Hepatocyte (in vitro differentiated cells): ENCODE measurements at places on chromosomes 6 and 20. TPM values are rescaled to one million over a fixed set of nuclear protein-coding genes. Genes with fewer than 3 reads are reported as not detected.

HLA-DQB1 gene
- total RNA-seq = 12.0 and 12.2 TPM in 2 replicates

GPR6 gene
- not detected in 2 replicates for total RNA-seq

SLC44A4 gene
- total RNA-seq = 76.2 and 92.0 TPM in 2 replicates

ADGRF4 gene
- total RNA-seq = 7.5 and 9.2 TPM in 2 replicates

SNAP25 gene
- 3.6 and 3.7 TPM in 2 replicates for total RNA-seq

ZNFX1 gene
- 13.0 and 13.9 TPM in 2 replicates for total RNA-seq

DCDC2 gene
- total RNA-seq = 4.7 and 5.0 TPM in 2 replicates

LINC00237 gene
- not detected in 2 replicates for total RNA-seq

DOK5 gene
- total RNA-seq = 4.9 and 7.0 TPM in 2 replicates

DNA sequence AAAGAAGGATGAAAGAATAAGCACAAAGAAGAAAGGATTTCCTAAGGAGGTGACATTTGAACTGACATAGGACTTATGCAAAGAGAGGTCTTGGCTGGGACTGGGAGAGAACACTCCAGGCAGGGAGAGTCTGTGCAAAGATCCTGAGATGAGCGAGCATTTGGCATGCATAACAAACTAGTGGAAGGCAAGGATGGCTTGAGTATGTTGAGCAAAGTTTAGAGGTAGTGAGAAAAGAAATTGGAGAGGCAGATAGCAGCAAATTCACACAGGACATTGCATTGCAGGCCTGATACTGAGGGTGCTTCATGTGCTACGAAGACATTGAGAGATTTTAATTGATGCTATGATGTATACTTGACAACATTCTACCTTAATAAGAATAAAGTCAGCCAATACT, 237.8 kb downstream of the ZNF217 start:
- no peak for DNase-seq

- peak; percentile 71 for DNase-seq
Measured at GRCh38 chr6:28488916-28489365, 26.7 kb downstream of the GPX6 start.

GRCh38 chr6:4942673-4943009, 61.2 kb downstream of the RPP40 start:
- no peak for DNase-seq

DNA sequence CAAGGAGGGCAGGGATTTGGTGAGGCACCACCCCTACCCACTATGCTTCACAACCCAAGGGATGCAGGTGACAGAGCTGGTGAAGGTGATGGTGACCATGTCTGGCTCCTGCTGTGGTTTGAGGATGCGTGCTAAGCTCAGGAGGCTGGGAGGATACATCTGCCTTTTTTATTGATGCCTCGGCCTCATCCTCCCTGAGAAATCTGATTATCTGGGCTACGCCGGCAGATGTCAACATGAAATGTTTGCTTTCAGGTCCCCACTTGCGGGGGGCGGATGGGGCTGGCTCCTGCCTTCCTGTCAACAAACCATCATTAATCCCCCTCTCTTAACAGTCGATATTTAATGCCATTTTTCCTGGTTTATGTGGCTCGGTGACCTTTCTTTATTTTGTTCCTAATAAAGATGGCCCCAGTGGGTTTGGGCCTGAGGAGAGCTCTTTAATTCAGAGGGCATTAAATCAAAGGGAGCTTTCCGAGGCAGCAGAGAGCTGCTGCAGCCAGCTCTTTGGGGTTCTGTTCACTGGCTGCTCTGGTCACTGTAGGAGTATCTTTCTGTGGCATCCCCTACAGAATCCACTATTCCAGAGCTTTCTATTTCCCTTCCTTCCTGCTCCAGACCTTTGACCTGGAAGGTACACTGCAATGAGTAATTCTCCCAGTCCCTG, 33.5 kb upstream of the LRFN2 start:
- peak; percentile 20 for DNase-seq

DNA sequence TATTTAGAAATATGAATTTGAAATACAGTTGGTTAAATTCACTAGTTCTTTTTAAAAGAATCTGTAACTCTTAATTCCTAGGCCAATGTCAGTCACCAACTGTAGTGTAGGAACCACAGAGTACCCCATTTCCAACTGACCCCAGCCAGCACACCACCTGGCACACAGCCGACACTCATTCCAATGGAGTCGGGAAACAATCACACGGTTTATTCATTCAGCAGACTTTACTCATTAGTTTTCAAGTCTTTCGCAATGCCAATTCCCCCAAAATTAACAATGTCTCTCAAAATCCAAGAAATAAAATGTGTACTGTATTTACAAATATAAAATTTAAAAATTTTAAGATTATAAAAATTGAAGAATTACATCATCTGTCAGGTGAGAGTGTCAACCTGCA, 13.5 kb downstream of the ARG1 start:
- no peak for DNase-seq

DNA sequence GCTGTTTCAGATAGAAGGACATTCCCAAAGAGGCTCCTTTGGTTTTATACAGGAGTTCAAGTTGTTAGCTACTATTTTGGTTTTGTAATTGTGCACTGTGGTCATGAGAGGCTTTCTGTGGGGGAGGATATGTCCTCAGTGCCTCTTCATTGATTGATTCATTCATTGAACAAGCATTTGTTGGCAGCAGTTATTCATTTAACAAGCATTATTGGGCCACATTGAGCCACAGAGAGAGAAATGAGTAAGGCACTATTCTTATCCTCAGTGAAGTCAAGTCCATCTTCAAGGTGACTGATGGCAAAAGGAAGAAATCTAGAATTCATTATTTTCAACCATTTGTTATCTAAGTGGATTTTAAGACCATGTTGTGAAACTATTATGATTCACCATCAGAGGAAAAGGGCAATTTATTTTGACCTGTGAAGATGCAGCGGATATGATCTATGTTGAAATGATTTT, 697.2 kb upstream of the CITED2 start:
- no peak for DNase-seq

GRCh38 chr6:30156262-30156599, 4.8 kb downstream of the TRIM10 start:
- DNase-seq = peak; percentile 65

DNA sequence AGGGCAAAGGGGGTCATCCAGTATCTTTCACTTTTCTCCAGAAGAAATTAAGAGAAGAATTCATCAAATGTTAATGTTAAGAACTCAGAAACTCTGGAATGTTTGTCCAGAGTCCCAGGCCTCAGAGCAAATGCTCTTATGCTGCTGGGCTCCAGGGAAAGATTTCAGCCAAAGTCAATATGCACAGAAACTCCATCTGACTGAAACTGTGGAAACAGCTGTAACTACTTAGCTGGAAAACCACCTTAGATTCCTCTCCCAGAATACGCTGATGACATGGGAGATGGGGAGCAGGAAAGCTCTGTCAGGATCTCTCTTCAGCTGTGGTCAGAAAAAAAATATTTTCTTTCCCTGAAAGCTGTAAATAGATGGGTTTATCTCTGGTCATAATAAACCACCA, 559.6 kb downstream of the RFPL4B start:
- peak; percentile 17 for DNase-seq

DNA sequence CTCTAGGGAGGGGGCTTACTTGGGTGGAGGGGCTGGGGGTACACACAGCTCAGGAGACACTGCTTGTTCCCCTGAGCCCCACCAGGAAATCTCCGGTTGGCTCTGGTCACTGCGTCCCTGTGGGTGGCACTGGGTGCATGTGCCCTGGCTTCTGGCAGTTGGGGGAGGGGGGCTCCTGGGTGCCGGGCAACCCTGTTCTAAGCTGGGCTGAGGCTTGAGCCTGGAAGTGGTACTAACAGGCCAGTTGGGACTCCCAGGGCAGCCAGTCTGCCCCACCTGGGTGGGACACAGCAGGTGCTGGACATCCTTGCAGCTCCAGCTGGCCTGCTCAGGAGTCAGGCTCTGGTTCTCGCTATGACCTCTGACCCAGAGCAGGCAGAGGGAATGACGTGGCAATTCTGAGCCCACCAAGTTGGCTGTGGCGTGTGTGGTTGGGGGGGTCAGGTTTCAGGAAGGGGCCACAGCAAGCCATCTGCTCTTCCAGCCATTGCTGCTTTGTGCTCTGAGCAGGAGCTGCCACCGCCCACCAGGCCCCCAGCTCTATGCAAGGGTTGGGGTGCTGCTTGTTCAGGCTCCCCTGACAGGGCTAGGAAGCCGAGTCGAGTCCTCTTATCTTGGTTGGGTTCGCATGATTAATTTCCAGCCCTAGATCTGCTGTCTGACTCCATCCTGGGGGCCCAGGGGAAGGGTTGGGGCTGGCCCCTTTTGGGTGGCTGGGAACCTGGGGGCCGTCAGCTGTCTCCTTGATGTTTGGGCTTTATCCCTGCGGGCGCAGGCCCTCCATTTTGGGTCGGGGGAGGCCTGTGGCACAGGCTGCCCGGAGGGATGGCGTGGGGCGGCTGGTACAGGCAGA, 590 bp downstream of the C20orf204 start:
- no peak for DNase-seq

DNA sequence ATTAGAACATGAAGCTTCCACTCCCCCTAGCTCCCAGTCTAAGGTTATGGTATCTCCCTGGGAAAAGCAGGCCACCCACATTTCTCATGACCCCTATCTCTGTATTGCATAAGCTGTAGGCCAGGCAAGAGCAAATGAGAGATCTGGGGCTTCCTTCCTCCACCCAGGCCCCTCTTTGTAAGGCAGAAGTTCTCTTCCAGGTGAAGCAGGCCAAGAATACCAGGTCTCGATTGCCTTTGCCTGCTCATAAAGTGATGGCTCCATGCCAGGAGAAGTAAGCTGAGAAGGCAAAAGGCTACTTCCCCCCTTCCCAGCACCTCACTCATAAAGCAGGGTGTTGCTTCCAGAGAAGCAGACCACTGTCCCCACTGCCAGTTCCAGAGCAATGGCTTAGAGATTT, 144.1 kb upstream of the KCNK16 start:
- DNase-seq = peak; percentile 18

DNA sequence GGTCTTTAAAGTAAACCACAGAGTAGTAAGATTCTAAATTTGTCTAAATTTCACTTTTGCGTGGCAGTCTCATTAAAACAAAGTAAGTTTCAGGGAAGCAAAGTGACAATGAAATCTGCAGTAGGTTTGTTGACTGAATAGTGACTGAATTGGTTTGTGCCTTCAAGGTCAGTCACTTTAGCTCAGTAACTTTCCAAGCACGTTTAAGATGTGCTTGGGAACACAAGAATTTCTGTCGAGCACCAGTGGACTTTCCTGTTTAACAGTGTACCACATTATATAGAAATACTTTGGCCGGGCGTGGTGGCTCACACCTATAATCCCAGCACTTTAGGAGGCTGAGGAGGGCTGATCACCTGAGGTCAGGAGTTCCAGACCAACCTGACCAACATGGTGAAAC, 1.7 kb upstream of the CD24 start:
- DNase-seq = peak; percentile 38

DNA sequence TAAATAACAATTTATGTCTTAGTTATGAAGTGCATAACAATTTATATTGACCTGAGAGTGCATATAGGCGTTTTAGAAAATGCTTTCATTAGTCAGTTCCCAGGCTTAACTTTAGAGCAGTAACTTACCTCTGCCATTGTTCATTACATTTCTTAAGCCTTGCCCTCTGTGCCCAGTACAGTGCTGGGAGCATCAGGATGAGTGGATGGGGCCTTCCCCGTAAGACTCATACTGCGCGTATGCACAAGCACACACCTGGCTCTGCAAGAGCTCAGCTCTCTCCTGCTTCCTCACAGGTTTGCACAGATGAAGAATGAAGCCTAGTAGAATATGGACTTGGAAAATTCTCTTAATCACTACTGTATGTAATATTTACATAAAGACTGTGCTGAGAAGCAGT, 125.0 kb downstream of the MAP3K4 start:
- DNase-seq = no peak
